ENCODE measurements at places on chromosomes 1 and 21. TPM values are rescaled to one million over a fixed set of nuclear protein-coding genes. Genes with fewer than 3 reads are reported as not detected.

GRCh38 chr1:234875953-234876855, 252.4 kb downstream of the TOMM20 start:
- no peak for DNase-seq

- no peak for DNase-seq
These were observed 17.7 kb downstream of the TUT4 start for GRCh38 chr1:52534928-52535764.

The JMJD4 gene
- polyA plus RNA-seq, result 34.3 TPM

GRCh38 chr21:26967062-26967913, at the start of gene ADAMTS5:
Gene ADAMTS5 (minus strand): TSS chr21:26967088. CDS start chr21:26966391, 697 bp downstream.
- no peak for DNase-seq

DNA sequence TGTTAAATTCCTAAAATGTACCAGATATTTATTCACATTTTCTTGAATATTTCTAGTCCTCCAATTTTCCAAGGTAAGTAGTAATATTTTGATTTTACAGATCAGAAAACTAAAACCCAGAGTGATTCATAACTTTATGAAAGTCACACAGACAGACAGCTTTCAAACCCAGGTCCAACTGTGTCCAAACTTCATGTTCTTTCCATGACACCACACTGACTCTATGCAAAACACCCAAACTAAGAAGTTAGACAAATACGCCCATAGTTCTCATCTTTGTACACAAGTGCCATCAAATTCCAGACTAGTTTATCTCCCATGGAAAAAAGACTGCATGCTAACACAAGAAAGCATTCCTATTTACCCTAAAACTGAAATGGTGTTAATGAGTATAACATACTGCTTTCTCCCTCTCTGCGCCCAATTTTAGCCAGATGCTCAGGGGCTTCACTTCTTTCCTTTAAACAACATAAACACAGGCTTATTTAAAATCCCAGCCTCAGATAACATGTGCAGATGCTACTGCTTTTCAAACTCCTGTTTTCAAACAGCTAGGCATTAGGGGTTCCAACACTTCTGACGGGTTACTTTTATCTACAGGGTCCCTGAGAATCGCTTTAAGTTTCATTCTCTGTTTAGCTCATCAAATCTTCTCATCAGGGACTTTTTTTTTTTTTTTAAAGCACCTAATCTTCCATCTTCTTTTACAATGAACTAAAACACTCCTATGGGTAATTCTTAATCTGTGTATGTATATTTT, 44.6 kb downstream of the WASF2 start:
- no peak for DNase-seq

The CYP4A22 gene
- not detected for polyA plus RNA-seq

DNA sequence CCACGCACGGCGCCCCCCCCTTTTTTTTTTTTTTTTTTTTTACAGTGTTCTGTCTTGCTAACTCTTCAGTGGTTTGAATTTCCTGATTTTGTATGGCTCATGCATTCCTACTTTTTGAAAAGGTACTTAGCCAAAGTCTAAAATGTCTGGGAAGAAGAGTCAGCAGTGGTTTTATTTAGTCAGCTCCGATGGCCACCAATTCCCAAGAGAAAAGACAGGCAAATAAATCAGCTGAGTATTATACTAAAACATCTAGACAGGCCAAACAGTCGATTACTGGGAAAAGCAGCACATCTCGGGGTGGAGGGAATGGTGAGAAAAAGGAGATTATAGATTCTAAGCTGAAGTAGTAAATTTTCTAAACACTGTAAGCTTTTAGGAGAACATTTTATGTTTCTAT, 192.5 kb upstream of the ZRANB2 start:
- DNase-seq, result no peak

The NUP133 gene
- 20.9 TPM for polyA plus RNA-seq

GRCh38 chr1:202810193-202810614, 550 bp upstream of the PCAT6 start:
- no peak for DNase-seq

DNA sequence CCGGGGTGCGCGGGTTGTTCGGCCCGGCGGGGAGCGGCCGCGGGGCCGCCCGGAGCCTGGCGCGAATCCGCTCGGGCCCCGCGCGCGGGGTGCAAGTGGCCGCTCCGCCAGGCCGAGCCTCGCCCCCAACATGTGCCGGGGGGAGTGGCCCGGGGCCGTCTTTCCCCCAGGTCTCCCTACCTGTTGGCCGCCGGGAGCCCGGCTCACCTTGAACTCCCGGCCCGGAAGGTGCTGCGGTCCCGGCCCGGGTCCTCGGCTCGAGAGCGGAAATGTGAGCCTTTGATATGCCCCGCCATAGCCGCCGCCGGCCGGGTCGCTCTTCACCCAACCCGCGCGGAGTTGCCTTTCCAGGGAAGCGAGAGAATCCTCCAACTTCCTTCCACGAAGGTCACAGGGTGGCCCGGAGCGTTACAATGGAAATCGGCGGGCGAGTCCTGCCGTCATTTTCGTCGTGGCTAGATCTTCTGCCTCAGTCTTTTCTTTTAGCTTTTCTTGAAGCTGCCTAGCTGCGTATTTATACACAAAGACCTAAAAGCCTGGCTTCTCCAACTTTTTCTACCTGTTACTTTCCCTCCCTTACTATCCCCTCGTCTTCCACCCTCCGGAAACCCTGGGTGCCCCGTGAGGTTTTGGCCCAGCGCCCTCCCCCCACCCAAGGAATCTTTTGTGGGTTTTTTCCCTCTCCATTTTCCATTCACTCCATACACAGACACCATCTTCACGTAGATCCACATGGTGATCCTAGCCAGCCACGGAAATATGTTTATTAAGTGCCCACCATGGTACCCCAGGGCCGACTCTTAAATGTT, 867 bp downstream of the PTGFRN start:
- DNase-seq, result no peak
